ENCODE measurements at places on chromosomes 2 and 18. TPM values are rescaled to one million over a fixed set of nuclear protein-coding genes. Genes with fewer than 3 reads are reported as not detected.

Gene EFR3B
- 0.11 TPM for polyA plus RNA-seq

Gene CD8A
- 3.5 TPM for polyA plus RNA-seq

Gene GPR45
- polyA plus RNA-seq: not detected

Gene SOCS6
- polyA plus RNA-seq: 6.7 TPM

Gene SNORC
- 2.4 TPM for polyA plus RNA-seq

Gene LDLRAD4
- 0.99 TPM for polyA plus RNA-seq

Gene IL36G
- polyA plus RNA-seq: 54.5 TPM

Gene ZNF519
- polyA plus RNA-seq: 1.8 TPM

Gene ACAA2
- polyA plus RNA-seq: 13.0 TPM

Gene HSPE1
- polyA plus RNA-seq: 149 TPM

Gene AFF3
- polyA plus RNA-seq: 1.0 TPM

Gene SERPINB11
- 11.7 TPM for polyA plus RNA-seq

Gene SULT1C4
- polyA plus RNA-seq: 0.12 TPM

Gene SPAG16
- 20.4 TPM for polyA plus RNA-seq

Gene REEP1
- polyA plus RNA-seq: 2.9 TPM

Gene FSHR
- polyA plus RNA-seq: not detected

Gene ADI1
- 25.7 TPM for polyA plus RNA-seq
